ENCODE measurements at places on chromosomes 5 and 9.

DNA sequence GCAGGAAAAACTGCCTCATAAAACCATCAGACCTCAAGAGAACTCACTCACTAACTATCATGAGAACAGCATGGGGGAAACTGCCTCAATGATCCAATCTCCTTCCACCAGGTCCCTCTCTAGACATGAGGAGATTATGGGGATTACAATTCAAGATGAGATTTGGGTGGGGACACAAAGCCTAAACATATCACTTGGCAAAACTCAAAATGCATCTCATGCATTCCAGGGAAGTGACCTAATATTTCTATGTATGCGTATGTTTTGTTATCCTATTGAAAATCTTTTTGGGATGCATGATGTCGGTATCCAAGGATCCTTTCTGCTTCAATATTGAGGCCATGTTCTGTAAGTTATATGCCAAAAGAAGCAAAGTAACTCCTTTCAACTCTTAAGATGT, 174.0 kb downstream of the PLK2 start:
- DNase-seq: no peak

- DNase-seq: no peak
Measured at GRCh38 chr5:173053041-173053440, 3.1 kb upstream of the CREBRF start.

- DNase-seq: no peak
Measured at GRCh38 chr9:87622098-87622497, 103.8 kb upstream of the CTSL start.

- DNase-seq: no peak
Measured at GRCh38 chr5:78930721-78931120, 54.4 kb downstream of the ARSB start.

- no peak for DNase-seq
Measured at GRCh38 chr9:105330755-105331154, 86.3 kb downstream of the SLC44A1 start.

DNA sequence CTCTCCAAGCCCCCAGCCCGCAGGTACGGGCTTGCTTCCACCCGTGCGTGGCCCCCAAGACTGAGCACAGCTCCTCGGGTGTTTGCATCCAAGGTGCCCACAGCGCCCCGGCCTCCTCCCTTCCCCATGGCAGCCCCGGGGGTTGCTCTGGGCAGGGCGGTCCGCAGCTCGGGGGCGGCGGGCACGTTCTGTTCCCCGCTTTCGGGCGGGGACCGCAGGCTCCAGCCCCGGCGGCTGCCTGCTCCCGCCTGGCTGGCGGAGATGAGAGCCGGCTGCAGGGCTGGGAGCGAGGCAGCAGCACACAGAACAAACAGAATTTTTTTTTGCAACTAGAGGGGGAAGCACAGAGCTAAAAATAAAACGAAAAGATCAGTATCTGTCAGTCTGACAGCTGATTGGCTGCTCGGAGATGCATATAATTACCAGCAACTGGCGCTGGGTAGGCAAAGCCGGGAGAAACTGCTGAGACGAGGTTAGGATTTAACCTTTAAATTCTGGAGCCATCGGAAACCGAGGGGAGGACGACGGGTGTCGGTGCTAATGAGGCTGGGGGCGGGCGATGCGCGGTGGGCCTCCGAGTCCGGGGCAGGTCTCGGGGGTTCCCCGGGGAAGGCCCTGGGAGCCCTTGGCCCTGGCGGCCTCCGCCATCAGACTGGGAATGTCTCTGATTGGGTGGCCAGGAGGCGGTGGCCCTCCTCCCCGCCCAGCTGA, 142.7 kb upstream of the IER5L start:
- no peak for DNase-seq

GRCh38 chr5:59583810-59584562, 309.5 kb downstream of the PDE4D start:
- no peak for DNase-seq

GRCh38 chr9:114464281-114465051, 40.8 kb downstream of the WHRN start:
- DNase-seq: no peak

- no peak for DNase-seq
Measured at GRCh38 chr5:127418974-127419682, 98.3 kb upstream of the PRRC1 start.

DNA sequence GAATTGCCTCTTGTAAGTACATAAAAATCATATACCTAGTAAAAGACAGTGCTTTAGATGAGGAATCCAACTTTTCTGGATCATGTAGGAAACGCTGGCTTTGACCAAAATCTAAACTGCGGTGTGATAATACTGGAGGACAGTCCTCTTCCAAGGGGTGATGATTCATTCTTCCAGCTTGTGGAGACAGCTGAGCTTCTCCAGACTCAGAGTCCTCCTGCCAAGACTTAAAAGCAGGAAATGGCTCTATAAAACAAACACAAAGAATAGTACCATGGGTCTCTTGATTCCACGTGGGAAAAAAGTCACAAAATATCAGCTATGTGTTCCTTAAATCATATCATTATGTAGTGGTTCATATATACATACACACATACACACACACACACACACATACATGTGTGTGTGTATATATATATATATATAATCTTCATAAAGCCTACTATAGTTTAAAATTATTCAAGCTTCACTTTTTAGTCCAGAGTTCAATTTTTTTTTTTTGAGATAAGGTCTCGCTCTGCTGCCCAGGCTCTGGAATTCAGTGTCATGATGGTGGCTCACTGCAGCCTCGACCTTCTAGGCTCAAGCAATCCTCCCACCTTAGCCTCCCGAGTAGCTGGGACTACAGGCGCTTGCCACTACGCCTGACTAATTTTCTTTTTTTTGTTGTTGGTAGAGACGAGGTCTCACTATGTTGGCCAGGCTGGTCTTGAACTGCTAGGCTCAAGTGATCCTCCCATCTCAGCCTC, 65.0 kb downstream of the PKD2L2 start:
- no peak for DNase-seq

DNA sequence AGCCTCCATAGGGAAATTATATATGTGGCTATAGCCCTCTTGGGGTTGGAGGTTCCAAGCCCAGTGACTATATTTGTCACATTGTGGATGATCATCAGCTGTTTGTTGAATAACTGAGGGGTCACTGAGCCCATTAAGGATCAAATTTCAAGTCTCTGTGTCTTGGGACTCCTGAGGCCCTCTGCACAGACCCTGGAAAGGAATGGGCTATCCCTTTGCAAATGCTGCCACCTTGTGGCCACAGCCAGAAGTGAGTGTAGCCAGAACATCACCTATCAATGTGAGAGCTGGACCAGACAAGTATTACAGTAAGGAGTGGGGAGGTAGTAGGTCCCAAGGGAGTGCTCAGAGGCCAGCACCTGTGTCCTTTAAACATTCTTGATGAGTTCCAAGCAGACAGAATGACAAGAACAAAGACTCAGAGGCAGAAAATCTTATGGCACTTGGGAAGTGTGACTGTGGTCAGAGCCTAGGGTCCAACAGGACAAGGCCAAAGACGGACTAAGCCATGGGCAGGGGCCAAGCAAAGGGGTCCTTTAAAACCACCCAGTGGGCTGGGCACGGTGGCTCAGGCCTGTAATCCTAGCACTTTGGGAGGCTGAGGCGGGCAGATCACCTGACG, 8.2 kb downstream of the RPP25L start:
- DNase-seq: no peak

DNA sequence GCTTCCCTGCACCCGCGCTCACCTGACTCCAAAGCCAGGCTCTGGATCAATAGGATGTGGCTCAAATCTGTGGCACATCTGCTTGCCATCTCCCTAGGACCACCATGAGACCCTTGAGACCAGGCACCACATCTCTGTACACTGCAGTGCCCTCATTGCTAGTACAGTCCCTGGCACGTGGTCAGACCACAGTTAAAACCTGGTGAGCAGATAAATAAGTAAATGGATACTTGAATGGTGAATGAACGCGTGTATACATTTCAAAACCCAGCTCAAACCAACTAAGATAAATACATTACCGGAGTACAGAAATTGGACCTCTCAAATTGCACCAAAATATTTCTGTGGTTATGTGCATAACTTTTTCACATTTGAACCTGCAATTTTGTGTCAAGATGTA, 221.2 kb upstream of the IRX4 start:
- DNase-seq: no peak

DNA sequence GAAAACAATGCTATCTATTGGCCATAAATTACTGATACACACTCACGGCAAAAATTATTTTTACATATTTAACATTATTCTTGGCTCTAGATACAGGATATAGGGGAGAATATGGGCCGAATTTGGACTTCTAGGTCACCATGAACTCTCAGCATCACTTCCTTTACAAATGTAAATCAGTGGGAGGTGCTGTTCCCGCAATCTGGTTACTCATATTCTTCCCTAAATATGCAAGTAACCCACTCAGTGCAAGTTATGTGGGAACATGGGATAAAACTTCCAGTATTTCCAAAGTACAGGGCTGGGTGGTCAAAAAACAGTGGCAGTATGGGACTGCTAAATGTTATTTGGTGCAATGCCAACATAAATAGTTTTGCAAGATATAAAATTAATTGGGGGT, 145.6 kb downstream of the PPP2R2B start:
- no peak for DNase-seq

DNA sequence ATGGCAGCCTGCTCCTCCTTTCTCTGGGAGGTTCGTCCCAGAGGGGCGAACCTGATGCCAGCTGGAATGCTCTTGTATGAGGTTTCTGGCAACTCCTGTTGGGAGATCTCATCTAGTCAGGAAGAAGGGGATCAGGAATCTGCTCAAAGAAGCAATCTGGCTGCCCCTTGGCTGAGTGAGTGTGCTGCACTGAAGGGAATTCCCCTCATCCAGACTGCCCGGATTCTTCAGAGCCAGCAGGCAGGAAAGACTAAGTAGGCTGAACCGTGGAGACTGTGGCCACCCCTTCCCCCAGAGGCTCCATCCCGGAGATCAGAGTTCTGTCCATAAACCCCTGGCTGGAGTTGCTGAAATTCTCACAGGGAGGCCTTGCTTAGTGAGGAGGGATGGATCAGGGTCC, 476.0 kb downstream of the CSNK1G3 start:
- no peak for DNase-seq

DNA sequence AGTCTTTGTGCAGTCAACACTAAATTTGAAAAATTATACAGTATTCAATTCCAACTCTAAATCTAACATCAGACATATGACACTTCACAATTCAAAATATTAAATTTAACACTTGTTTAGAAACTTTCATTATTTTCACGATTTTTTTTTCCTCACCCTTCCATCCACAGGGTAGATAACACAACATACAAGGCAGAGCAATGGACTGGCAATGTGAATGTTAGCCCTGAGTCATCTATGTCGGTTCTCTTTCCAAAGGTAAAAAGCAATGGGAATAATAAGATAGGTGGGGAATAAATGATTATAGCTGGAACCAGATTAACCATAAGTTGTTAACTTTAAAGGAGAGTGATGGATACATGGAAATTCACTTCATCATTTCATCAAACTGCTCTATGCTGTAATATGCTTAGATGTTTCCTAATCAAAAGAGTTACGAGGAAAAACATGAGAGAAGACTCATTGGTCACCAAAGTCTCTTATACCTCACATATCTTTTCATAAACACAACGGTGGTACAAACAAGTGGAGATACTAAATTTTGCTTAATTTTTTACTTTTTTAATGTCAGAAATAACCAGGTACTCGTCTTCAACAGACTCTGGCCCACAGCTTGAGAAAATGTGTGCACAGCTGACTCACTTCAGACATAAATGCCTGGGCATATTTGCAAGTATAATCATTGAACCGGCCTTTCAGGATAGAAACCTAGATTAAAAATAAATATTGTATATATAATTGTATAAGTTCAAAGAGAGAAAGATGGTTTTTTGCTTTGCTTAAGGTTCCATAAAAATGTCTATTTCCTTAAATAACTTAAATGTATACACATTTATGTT, 23.0 kb downstream of the RFX3 start:
- no peak for DNase-seq

- no peak for DNase-seq
Measured at GRCh38 chr9:131950487-131950886, 129.2 kb downstream of the MED27 start.

GRCh38 chr9:114121227-114122135, 22.4 kb upstream of the KIF12 start:
- no peak for DNase-seq

GRCh38 chr5:79577693-79578092, 34.5 kb upstream of the TENT2 start:
- DNase-seq: no peak

DNA sequence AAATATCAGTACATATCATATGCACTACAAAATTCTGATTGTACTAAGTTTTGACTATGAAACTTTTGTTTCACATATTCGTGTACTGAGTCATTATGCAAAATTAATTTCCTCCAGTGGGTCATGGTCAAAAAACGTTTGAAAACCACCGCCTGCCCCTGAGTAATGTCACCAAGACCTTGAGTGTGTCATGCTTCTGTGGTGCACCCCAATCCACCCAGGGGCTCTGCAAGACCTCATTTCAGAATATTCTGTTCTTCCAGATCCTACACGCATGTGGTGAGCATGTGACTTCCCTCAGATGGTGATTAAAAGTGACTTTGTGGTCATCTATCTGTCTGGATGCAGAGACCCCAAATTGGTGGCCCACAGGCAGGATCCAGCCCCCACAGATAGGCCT, 31.0 kb downstream of the ABLIM3 start:
- no peak for DNase-seq

DNA sequence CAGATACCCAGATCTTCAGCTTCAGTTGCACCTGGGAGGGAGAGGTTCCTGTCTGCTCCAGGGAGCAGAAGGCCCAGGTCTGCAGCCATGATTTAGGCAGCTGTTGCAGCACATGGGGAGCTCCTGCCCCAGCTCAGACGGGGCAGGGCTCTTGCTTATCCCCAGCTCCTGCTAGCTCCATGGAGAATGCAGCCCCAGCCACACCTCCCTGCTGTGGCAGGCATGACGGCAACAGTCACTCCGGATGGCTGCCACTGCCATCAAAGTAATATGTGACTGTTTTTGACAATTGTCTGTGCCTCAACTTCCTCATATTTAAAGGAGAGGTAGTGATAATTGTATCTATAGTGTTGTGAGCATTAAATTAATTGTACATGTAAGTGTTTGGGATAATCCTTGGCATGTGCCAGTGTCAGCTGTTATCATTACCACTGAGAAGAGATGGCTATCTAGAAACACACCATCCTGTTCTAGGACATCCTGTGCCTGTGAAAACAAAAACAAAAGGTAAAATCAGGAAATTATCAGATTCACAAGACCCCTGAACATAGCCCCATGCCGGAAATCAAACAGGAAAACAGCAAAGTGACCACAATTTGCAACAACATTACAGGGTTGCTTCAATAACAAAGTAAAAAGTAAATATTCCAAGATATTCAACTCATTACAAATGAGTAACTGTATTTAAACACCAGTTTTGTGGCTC, 1048.8 kb upstream of the ACO1 start:
- no peak for DNase-seq

GRCh38 chr5:123844873-123845272, 332.9 kb downstream of the CSNK1G3 start:
- DNase-seq: no peak

GRCh38 chr9:124381170-124381945, 33.9 kb downstream of the PSMB7 start:
- DNase-seq: no peak

- DNase-seq: no peak
Measured at GRCh38 chr9:129576546-129577543, 44.1 kb downstream of the C9orf50 start.

Data from GOT3 (cell line).